ENCODE measurements at places on chromosomes 13 and 19.

DNA sequence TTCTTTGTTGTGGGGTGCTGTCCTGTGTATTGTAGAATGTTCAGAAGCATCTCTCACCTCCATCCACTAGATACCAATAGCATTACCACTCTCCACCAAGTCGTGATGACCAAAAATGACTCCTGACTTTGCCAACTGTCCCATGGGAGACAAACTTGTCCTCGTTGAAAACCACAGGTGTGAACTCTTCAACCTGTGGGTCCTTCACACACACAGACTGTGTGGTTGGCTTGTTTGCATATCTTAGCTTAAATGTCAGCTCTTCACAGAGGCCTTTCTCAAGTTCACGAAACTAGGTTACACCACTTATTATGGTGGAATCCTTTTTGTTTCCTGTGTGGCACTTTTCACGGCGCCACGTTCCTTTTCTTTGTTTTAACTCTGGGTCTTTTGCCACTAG, 6.8 kb downstream of the GPC5 start:
- ATAC-seq: no peak

- no peak for ATAC-seq
These were observed 15.5 kb downstream of the STAP2 start for GRCh38 chr19:4322942-4323665.

DNA sequence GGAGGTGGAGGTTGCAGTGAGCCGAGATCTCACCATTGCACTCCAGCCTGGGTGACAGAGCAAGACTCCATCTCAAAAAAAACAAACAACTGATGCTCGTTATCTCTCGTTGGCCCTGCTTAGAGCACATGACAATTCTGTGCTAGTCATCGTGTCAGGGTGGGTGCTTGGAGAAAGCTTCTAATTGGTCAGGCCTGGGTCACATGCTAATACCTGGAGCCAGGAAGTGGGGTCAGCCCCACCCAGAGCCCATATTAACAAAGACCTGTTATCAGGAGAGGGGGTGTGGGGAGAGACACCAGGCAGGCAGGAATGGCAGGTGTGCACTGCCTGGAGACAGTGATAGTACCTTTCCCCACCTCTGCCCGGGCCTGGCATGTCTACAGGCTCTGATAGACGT, 84.9 kb downstream of the DPF1 start:
- no peak for ATAC-seq

DNA sequence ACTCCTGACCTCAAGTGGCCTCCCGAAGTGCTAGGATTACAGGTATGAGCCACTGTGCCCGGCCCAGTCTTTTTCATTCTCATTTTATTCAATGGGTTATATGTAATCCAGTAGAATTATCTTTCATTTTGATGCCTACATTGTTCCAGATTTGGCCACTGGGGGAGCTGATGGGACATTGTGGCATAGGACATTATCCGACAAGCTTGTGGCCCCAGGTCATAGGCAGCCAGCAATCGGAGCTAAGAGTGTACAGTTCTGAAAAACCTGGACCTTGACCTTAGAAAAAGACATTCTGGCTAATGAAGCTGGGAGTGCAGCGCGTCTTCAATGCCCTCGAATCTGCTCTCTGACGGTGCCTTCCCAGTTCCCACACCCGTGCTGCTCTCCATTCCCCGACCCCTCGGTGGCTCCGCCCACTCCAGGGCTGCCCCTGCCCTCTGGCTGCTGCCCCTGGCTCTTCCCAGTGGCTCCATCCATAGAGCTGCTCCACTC, 108.7 kb downstream of the TEX29 start:
- ATAC-seq: peak; percentile 50

- no peak for ATAC-seq
These were observed 20.5 kb downstream of the ZNF227 start for GRCh38 chr19:44232867-44233266.

DNA sequence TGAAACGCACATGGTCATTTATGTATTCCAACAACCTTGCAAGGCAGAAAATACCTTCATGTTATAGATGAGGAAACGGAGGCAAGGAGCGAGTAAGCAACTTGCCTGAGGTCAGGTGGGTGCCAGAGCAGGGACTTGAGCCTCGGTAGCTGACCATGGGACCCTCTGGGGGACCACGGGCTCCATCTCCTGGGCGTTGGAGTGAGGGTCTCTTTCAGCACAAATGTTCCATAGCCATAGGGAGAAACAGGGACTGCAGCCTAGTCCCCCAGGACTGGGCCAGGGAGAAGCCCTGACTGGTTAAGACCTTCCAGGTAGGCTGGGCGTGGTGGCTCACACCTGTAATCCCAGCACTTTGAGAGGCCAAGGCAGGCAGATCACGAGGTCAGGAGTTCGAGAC, 38.4 kb upstream of the ADGRE5 start:
- no peak for ATAC-seq

GRCh38 chr13:113184568-113185440, 23.7 kb downstream of the PCID2 start:
- no peak for ATAC-seq

GRCh38 chr19:14113762-14114414, 3.7 kb downstream of the PRKACA start:
- ATAC-seq: no peak

GRCh38 chr19:44808463-44809371, at the start of gene BCAM:
Gene BCAM, plus strand, starts transcription at chr19:44809103. Its CDS starts 22 bp downstream, at chr19:44809125.
- ATAC-seq: peak; percentile 40

DNA sequence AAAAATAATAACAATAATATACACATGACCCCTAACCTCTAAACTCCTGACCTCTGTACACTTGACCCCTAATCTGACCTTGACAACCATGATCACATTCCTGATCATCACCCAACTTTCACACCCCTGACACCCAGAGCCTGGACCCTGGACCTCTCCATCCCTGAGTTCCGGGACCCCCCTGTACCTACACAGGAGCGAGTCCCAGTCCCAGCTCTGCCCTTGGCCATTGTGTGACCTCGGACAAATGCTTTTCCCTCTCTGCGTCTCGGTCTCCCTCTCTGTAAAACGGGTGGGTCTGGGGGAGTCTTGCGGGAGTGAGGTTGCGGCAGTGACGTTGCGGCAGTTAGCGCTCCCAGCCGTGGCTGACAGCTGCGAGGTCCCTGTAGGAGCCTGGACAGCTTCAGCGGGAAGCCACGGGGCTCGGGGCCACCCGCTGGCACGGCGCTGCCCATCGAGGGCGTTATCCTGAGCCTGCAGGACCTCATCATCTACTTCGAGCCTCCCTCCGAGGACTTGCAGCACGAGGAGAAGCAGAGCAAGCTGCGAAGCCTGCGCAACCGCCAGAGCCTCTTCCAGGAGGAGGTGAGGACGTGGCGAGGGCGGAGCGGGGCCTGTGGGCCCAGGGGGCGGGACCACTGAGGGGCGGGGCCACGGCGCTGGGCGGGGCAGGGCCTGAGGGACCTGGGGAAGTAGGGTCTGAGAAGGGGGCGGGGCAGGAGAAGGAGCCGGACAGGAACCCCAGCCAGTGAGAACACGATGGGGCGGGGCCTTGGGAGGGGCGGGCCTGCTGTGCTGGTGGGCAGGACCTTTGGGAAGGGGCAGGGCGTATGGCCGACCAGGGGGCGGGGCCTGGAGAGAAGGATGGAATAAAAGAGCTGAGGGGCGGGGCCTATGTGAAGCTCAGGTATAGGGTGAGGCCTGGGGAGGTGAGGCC, 19.2 kb downstream of the RYR1 start:
- no peak for ATAC-seq

DNA sequence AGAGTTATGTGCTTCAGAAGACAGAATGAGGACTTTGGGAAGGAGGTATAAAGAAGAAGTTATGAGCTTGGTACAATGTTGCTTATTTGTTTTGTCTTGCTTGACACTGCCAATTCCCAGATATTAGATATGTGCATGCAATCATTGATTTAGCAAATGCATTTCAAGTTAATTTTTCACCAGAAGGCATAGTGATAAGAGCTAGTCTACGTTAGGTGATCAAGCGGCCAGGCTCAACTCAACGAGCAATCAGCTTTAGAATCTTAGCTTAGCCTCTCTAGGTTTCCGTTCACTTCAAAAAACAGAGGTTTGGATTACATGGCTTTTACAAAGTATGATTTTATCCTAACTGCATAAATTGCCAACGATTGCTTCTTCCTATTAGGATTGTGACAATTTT, 81.6 kb upstream of the POSTN start:
- ATAC-seq: no peak

GRCh38 chr19:31718898-31719297, 369.7 kb upstream of the TSHZ3 start:
- no peak for ATAC-seq

DNA sequence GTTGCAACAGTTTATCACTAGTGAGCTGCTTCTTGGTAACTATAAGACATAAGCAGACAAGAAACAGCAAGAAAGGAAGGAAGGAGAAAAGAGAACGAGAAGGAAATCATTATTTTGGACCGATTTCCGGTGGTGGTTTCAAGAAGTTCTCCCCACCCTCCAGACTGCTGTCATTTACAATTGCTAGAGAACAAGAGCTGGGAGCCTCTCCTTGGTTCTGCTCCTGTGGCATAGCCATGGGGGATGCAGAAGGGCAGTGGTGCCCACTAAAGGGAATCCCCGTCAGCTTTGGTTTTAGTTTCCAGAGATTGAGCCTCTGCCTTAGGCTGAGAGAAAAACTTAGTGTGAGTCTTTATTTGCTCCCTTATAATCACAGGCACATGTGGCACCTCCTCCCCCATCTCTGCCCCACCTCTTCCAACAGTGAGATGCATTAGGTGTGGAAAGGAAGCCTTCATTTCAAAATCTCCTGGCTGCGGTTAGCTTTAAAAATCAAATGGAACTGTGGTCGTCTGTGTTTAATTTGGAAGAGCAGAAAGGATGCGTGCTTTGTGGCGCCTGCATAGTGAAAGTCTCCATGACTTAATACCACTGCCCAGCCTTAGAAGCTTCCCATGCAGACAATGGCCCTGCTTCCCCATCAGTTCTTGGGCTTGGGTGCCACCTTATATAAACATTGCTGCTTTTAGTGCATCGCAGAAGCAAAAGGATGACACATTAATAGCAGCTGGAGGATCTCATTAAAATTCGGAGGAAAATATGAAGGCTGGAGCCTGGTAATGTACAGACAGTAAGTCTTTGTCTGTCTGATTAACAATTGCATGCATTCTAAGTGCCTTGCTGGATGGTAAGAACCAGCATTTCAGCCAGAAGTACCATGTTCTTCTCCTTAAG, 25.0 kb downstream of the LRCH1 start:
- no peak for ATAC-seq

GRCh38 chr13:59846845-59847620, 316.7 kb downstream of the DIAPH3 start:
- peak; percentile 50 for ATAC-seq

GRCh38 chr13:52711286-52711685, 28.3 kb downstream of the CNMD start:
- no peak for ATAC-seq

DNA sequence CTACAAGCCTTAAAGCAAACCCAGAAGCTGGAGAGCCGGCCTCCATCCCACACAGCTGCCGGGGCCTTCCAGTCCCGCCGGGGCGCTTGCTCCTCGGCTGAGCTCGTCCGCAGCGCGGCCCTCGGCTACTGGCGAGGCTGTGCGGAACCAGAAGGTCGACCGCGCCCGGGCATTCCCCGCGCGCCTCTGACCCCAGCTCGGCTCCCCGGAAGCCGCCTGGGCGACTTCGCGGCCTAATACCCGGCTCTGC, 863 bp downstream of the ANKRD10 start:
- no peak for ATAC-seq

DNA sequence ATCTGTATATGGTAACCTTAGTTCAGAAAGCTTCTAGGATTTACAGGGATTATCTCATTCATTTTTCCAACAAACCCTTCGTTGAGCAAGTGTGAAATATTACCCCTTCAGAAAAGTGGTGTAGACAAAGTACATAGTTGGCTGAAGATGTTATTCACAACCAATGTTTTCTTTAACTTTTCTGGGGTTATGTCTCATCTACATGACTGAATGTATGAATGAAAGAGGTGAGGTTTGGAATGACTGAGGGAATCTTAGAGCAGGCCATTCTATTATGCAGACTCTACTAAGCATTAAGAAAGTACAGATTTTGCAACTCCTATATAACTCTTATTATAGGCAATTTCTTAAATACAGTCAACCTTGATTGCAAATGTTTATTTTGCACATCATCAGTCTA, 167.2 kb downstream of the NDFIP2 start:
- peak; percentile 32 for ATAC-seq
